Chondrocyte (in vitro differentiated cells): ENCODE measurements at places on chromosomes 6 and 20.

GRCh38 chr6:64081453-64081852 lies 445.9 kb downstream of the PHF3 start:
- no peak for DNase-seq

DNA sequence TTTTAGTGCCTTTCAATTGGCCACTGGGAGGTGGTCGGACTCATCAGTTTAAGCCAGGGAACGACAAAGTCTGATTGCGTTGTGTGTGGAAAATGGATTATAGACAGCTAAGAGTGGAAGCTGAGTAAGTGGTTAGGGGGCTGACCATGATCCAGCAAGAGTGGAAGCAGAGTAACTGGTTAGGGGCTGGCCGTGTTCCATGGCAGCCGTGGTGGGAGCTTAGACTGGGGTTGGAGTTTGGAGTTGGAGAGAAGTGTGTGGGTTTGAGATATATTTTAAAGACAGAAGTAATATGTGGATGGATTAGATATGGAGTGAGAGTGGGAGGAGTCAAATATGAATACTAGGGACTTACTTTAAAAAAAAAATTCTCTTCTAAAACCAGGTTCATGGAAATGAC lies 41.7 kb downstream of the LRRN4 start:
- DNase-seq: no peak

DNA sequence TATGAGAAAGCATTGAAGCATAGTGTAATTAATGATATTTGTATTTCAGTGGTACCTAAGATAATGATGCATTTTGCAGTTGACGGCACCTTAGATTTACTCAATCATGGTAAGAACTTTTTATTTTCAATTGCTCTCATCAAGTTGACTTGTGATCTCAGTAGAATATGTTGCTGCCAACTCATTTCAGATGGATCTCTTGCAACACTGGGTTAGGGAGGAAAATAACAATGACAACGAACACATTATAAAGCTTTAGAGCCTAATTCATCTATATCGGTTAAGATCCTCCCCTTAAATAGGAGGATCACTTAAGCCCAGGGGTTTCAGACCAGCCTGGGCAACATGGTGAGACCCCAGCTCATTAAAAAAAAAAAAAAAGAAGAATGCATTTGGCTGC lies 18.0 kb upstream of the TBC1D22B start:
- no peak for DNase-seq

DNA sequence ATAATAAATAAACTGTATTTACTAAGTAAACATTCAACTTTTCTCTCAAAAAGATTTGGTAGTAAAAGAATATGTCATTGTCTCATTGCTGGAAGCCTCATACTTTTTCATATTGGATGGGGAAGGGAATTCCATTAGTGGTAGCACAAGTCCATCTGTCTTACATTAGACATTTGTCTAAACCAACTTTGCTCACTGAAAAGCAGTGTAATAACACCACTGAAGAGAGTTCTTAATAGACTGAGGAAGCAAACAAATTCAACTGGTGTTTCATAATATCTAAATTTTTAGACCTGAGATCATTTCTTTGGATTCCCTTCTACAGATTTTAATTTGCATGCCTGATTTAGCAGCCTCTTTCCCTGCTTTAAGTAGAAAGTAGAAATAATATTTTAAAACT lies 62.7 kb downstream of the PLCB1 start:
- no peak for DNase-seq

- DNase-seq: no peak
These were observed 200.3 kb downstream of the EPM2A start for GRCh38 chr6:145534989-145535388.

DNA sequence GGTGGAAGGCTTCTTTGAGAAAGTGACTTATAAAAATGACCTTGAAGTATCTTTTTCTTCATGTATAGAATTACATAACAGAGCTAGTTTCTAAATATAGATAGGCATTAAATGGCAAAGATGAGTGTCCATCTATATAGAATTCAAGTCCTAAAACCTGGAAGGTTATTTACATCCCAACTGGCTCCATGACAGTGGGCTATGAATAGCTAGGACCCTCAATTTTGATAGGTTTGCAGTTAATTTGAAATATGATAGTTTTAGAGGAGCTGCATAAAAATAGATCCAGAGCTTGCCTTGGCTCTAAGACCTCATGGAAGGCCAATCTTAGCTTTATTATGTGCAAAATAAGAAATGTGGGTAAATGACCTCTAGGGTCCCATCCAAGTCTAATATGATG lies 310.6 kb upstream of the CITED2 start:
- no peak for DNase-seq

- DNase-seq: no peak
These were observed 72.2 kb upstream of the PTCHD4 start for GRCh38 chr6:48183178-48183577.

GRCh38 chr6:360764-361373 lies 30.7 kb upstream of the IRF4 start:
- peak; percentile 91 for DNase-seq

DNA sequence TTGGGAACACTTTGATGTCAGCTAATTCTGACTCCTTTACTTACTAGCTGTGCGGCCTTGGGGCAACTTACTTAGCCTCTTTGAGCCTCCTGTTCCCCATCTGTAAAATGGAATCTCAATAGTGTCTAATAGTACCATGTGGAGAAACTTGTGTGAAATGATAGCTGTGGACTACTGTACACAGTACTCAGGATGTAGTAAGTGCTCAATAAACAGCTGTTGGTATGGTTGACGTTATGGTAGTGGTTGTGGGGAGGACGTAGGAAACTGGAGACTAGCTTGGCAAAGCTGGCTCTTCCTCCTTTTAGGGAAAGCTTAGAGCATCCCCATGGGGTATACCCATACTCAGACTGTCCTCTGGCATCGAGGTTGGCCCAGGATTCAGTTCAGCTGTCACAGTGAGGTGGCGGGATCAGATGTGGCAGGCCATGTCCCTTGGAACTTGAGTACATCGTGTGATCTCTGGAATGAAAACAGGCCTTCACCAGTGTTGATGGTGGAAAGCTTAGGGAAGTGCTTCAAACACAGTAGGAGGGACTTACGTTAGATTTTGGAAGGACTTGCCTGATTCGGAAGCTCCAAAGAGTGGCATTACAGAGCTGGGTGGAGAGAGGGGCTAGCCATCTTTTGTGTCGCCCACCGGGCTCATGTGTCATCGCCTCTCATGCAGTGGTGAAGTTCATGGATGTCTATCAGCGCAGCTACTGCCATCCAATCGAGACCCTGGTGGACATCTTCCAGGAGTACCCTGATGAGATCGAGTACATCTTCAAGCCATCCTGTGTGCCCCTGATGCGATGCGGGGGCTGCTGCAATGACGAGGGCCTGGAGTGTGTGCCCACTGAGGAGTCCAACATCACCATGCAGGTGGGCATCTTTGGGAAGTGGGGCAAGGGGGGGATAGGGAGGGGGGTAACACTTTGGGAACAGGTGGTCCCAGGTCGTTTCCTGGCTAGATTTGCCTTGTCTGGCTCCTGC lies 7.1 kb downstream of the VEGFA start:
- DNase-seq: peak; percentile 35

DNA sequence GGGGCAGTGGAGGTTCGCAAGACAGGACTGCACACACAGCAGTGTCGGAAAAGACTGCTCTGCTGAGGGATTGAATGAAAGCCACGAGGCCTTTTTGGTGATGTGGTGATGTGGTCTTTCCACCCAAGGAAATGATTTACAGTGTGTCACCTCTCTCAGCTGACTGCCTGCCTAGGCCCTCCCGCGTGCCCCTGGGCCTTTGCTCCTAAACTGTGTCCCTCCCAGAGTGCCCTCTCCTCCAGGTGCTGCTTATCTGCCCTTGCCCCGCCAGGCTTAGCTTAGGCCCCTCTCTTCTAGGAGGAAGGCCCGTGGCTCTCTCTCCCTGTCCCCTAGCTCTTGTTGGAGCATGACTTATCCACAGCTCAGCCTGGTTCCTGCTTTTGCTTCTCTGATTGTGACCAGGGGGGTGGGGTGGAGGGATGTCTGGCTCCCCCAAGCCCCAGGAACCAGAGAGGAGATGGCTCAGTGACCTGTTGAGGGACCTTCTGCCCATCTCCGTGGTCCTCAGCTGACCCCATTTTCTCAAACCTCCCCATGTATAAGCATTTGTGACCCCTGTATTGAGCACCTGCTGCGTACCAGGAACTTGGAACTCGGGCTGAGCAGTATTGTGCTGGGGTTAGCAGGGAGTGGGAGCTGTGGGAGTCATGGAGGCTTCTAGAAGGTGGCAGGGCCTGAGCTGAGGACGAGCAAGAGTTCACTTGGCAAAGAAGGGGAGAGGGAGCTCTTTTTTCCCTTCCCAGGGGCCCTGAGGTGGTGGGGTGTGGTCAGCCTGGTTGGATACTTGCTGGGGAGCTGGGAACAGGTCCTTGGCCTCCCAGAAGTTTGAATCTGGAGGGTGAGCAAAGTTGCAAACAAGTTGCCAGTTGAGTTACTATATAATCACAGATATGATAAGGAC lies 2.2 kb downstream of the SRC start:
- peak; percentile 62 for DNase-seq

GRCh38 chr6:138654715-138655634 lies 118.6 kb upstream of the CCDC28A start:
- DNase-seq: no peak

GRCh38 chr6:128204616-128205015 lies 303.8 kb upstream of the THEMIS start:
- no peak for DNase-seq

DNA sequence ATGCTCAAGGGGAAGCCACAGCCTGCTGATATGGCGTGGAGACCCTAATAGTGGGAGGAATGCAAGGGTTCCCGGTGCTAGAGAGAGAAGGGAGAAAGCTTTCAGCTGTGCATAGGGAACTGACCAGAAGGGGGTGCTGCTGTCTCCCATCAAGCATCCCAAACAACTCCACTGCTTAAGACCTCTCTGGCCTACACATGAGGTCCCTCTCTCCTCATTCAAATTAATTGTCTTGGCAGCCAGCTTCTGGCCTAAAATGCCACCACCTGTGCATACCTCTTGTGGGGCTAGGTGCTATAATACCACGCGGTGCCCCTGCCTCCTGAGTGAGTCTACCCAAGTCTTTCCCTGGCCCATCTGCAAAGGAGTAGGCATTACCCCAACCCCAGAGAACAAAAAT lies 14.5 kb downstream of the ADISSP start:
- no peak for DNase-seq

DNA sequence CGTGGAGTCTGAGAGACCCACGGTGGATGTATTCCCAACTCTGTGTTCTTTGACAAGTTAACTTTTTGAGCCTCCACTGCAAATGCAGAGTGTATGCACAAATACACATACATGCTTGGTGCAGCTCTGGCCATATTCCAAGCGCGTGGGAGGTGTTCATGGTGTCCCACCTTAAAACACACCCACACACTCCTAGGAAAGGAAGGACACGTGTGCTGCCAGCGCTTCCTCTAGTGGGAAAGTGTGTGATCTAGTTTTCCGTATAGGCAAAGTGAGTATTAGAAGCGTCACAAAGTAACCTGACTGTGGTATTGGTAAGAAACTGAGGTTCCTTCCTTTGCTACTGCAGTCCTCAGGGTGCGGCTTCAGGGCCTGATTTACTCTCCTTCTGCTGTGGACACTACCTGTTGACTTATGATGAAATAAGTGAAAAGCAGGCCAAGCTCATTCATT lies 36.0 kb upstream of the MPC1 start:
- DNase-seq: no peak

DNA sequence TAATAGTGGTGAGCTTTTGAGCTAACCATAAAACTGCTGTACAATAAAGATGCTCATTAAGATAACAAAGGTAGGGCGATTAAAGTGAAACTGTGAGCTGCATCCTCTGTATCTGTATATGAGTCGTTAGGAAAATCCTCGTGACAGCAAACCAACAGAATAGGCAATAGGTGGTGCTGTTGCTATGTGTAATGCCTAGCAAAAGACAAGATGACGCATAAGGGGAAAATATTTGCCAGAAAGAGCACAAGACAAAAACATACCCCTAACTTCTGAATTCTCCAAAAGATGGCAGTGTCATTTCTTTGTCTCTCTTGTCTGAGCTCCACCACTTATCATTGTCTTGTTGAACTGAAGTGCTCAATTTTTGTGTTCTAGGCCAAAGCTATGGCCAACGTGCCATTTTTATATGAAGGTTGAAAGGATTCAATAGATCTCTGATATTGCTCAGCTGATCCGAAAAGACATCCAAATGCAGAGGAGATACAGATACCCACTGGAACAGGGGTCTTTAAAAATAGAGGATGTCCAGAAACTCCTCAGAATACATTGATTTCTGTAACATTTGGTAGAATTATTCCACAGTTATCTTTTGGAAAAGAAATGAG lies 56.3 kb upstream of the ANKEF1 start:
- no peak for DNase-seq

DNA sequence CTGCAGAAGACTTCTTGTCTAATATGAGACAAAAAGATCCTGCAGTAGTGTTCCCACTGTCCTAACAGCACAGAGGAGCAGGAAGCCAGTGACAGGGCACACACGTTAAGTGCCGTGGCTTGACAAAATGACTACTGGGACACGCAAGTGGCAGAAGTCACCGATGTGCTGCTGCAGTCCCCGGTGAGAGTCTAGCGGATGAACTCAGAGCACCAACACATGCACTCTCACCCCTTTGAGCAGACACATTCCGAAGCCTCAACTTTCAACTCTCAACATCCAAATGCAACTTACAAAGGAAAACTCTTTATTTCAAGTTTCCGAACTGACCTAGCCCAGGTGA lies 898 bp downstream of the LAMA4 start:
- no peak for DNase-seq

- no peak for DNase-seq
These were observed 213.6 kb upstream of the PREP start for GRCh38 chr6:105616521-105616920.

DNA sequence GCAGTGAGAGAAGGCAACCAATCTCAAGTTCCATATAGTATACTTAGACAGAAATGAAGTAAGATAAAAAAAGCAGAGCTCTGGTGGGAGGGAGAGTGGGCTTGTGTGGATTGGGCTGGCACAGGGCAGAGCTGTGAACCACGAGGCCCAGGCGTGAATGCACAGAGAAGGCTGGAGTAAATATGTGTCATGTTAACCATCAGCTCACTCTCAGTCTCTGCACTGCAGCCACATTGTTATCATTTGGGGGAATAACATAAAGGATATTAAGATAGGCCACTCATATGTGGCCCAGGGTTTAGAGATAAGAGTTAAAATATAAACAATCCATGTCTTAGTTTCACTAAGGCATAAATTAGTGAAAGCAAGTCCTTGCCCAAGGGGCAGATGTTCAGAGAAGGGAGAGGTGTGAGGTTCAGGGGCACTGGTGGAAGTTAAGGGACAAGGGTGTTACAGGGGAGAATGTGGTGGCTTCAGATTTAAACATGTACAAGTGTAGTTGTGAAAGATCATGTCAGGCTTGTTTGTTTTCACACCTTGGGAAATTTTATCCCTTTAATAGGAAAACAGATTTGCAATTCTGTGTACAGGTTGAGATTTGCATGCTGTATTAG lies 14.4 kb downstream of the GMPR start:
- DNase-seq: no peak
